ENCODE measurements at places on chromosomes 6 and 20.

- DNase-seq, result no peak
These were observed 103.7 kb downstream of the TOX2 start for GRCh38 chr20:44018259-44018941.

DNA sequence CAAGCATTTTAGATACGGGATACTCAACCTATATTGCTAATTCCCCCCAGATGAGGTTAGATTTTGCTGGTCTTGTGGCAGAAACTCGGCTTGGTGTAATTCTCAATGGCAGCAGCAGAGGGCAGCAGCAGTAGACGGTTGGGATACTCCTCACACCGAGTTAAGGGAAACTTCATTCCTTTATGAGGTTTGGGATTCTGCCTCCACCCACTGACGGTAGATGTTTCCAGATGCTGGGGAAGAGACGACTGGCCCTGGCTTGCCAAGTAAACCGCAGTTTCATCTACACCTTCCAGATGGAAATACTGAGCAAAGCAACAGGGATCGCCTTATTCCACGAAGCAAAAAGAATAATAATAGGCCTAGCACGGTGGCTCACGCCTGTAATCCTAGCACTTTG is 8.2 kb upstream of the TBC1D7 start:
- peak; percentile 67 for DNase-seq

GRCh38 chr20:32780749-32781655 is 18.8 kb downstream of the DNMT3B start:
- DNase-seq, result no peak

GRCh38 chr6:143026696-143027449 is 33.8 kb upstream of the AIG1 start:
- peak; percentile 53 for DNase-seq

GRCh38 chr6:38113825-38114576 is 294.5 kb downstream of the ZFAND3 start:
- no peak for DNase-seq

DNA sequence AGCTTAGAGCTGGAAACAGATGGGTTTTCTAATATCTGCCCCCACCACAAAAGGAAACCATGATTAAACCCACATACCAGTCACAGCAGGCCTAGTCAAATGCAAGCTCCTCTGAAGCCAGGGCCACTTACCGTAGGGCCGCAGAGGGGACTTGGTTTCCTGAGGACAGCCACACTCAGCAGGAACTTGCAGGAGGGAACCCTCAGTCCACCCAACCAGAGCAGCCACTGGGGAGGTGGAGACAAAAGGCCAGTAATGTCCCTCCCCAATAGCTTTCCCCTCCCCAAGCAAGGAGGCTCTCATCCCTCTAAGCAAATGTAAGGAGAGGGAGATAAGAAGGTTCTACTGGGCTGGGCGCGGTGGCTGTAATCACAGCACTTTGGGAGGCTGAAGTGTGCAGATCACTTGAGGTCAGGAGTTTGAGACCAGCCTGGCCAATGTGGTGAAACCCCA is 384.4 kb upstream of the JARID2 start:
- DNase-seq, result peak; percentile 29
